ENCODE measurements at places on chromosomes 13 and 19.

DNA sequence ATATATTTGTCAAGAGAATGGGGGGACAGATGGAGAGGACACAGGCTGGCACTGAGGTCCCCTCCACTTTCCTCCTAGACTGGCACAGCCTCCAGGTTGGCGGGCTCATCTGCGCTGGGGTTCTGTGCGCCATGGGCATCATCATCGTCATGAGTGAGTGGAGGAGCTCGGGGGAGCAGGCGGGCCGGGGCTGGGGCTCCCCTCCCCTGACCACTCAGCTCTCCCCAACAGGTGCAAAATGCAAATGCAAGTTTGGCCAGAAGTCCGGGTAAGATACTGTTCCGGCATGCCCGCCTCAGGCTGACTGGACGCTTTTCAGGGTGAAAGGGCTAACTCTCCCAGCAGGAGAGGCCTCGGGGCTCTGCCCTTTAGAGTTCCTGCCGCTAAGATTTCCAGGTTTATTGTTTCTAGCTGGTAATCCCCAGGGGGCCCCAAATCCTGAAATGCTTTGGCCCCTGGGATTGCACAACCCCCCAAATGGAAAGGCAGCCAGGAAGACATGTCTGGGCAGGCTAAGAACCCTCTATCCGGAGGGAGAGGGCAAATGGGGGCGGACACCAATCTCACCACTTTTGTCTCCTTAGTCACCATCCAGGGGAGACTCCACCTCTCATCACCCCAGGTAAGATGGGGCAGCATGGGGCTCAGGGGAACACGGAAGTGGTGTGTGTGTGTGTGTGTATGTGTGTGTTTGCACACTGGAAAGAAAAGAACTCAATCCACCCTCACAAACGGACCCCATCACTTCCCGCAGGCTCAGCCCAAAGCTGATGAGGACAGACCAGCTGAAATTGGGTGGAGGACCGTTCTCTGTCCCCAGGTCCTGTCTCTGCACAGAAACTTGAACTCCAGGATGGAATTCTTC is 7.3 kb downstream of the FXYD3 start:
- no peak for DNase-seq

GRCh38 chr19:35781650-35782049 is 6.3 kb downstream of the ARHGAP33 start:
- no peak for DNase-seq

DNA sequence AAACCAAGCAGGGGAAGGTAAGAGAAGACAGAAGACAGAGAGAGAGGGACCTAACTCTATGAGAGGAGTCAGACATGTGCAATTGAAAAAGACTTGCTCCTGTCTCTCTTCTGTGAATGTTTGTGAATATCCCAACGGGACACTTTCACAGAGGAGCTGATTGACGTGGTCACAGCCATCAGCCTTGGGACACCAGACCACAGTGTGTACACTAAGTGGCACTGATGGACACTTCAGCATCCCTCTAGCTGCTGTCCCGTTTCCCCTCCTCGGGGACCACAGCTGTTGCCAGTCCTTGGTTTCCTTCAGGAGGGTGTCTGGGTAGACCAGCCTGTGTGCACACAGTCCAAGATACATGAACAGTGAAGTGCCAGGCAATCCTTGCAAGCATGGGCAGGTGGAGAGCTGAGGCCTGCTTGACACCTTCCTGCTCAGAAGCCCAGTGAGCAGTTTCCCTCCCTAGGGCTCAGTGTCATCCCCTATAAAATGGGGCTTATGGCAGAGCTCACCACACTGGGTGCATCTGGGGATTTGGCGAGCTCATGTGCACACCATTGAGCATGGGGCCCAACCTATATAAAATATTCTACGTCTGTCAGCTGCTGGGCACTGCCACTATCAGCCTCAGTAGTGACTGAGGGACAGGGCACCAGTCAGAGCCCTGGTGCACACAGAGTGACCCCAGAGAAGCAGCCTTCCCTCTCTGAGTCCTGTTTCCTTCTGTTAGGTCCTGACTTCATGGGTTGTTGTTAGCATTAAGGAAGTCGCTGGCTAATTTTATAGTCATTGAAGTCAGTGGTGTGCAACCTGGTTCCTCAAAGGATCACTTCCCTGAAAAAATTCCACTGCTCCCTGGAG is 4.3 kb upstream of the USF2 start:
- no peak for DNase-seq

DNA sequence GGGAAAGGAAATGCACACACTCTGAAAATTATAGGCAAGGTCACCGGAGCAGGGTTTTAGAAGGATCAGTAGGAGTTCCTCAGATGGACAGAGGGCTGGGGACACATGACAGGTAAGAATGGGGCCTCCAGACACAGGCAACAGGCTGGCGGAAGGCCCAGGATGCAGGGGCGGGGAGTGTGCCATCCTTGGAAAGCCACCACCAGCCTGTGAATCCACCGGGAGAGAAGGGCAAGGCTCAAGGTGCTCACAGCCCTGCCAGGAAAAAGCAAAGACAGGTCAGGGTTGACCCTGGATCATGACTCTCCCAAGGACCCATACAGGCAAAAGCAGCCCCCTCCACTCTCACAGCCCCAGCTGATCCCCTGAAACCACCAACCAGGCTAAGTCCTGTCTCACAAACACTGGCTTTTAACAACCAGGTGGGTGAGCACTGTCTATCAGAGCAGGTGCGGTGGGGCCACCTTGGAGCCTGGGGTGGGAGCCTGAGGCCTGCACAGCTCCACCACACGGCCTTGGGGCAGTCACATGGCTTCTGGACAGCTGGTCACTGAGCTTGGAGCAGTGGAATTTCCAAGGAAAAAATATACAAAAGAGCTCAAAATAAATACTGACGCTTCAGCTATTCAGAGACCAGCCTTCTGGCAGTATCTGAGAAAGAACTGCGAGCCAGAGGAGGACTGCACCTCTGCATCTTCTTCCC is 35.2 kb upstream of the ISYNA1 start:
- DNase-seq, result no peak

- DNase-seq, result no peak
Measured at GRCh38 chr19:2490659-2491058, 14.7 kb downstream of the GADD45B start.
